Activated CD8-positive, alpha-beta memory T cell treated with anti-CD3 and anti-CD28 coated beads for 1 hour (primary cell): ENCODE measurements at places on chromosomes 2 and 18.

DNA sequence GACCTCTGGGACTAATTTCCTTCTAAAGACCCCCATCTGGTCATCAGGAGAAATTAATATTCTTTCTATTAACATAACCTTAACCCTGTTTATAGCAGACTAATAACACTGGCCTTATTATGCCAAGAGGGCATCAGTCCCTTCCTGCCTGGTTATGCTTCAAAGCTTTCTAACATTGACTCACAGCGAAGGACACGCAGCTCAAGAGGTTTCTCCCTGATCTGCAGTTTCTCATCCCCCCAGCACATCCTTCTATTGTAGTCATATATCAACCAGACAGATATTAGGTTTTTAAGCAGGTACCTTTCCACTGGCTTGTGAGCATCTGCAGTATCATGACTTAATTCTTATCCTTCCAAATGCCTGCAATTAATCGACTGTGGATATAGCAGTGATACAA, 100.0 kb upstream of the CXCR4 start:
- DNase-seq, result no peak

DNA sequence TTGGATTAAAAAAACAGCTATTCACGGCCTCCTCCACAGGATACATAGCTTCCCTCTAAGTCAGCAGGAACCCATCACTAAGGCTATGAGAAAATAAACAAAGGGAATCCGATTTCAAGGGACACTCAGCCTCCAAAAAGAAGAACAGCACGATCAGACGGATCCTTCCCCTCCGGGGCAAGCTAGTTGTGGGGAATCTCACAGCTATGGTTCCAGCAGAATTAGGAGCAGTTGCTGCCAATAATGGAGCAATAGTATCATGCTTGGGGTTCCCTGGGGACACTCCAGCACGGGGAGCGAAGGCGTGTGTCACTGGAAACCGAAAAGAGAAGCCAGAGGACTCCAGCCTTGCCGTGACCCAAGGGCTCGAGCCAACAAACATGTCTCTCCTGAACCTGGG, 163.1 kb downstream of the TTC32 start:
- DNase-seq, result no peak

GRCh38 chr2:147492471-147492870, 352.4 kb upstream of the ACVR2A start:
- DNase-seq, result no peak

GRCh38 chr2:7427293-7428060, 510.3 kb downstream of the RNF144A start:
- DNase-seq, result no peak

DNA sequence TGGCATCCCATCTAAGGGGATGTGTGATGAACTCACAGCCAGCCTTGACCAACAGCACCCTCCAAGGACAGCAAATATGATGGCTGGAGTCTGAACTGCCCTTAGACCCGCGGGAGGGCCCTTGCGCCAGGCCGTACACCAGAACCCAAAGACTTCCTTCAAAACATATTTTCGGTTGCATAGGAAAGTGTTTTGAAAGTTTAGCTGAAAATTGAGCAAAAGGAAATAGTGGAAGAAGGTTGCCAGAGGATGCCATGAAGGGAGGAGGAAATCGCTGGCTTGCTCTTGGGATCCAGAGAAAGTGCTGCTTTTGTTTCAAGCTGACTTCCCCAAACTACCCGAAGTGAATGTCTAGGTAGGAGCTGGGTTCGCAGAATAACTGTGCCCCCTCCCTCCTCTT, 61.3 kb downstream of the IL1R2 start:
- no peak for DNase-seq

DNA sequence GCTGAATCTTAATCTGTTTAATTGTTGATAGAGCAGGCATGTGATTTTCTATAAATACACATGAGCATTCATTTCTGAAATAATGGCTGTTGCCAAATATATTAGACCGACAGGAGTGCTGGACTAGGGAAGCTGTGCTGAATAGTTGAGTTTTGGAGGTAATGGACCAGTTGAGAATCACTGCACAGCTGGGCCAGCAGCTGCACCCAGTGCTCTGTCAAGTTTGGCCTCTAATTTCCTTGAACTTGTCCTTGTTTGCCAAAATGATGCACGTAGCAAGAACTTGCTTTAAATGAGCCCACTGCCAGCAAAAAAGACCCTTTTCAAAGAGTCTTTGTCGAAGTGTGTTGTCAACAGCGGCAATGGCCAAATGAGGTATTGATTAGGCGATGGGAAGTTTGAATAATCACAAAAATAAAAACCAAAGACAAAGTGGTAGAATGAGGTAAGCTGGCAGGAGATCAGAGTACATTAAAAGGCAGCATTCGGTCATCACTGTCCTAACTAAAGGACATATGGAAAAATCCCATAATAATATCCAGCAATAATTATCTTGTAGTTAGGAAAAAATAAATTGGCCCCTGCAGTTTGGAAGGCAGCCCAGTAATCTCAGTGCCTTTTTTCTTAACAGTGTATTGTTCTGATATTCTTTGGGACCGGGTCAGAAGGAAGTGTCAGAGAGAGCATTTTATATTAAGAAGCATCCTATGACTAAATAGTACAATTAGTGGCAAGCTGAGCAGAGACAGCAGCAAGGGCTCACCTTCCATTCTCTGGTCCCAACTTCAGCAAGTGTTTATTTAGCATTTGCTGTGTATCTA, 126.2 kb downstream of the RAPGEF4 start:
- DNase-seq, result no peak

DNA sequence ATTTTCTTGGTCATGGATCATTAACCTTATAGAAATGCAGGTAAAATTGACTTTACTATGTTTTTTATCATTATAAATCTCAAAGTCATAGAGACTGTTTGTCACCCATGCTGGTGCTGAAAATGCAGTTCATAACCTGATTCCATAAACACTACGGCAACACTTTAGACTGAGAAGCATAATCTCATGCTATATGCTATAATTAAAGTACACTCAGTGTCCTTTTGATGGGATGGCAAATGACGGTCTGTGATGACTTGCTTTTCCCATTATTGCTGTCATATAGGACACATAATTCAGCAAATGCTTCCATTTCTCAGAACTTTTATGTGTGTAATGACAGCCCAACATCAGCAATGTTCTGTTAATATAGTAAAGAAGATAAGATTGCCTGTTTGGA, 162.9 kb downstream of the CD226 start:
- no peak for DNase-seq

GRCh38 chr2:217930761-217931563, 71.8 kb downstream of the TNS1 start:
- no peak for DNase-seq

DNA sequence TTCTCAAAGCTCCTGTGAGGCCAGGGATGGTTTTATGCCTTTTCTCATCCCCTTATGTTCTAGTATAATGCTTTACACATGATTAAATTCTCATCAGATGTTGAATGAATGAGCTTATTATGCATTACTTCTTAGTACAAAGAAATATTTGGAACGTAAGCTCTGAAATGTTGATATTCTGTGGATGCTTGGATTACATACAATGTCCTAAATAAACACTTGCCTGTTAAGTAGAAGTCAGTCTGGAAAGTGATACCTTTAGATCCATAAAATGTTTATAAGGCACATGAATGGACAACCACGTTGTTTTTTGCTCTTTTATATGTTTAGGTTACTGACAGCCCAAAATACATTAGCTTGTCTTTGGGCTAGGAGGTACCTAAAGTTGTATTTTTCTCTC, 248.6 kb downstream of the NEDD4L start:
- no peak for DNase-seq

DNA sequence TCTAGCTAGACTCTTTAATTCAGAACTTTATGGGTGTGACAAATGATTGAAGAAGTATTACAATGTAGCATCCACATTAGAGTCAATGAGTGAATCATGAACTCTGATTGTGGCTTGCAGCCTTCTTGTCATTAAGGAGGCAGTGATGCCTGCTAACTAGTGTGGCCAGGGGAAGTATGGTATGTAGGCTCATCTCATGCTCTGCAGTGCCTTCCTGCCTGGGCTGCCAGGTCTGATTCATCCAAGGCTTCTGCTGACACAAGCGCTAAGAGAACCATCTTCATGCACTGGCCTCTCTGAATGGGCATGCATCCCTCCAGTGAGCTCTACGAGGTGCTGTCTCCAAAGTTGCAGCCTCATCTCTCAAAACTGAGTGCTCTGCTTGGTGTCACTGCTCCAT, 144.3 kb downstream of the MTCL1 start:
- DNase-seq, result no peak

DNA sequence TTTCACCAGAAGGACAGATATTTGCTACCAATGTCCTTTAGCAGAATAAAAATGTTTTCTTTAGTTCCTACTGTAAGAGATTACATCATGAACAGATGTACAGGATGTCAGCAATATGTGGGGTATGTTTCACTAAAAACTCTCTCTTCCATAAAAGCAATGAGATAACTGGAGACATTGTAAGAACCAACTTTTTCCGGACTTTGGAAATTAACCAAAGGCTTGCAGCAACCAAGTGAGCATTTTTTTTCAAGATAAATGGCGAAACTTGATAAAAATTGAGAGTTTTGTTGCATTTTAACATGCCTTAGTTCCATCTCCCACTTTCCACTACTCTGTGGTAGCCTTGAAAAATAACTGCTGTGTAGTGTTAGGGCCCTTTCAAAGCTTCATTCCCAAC, 429.8 kb upstream of the CDH2 start:
- DNase-seq, result no peak

- DNase-seq, result no peak
These were observed 194.7 kb downstream of the KLHL29 start for GRCh38 chr2:23579674-23580073.

DNA sequence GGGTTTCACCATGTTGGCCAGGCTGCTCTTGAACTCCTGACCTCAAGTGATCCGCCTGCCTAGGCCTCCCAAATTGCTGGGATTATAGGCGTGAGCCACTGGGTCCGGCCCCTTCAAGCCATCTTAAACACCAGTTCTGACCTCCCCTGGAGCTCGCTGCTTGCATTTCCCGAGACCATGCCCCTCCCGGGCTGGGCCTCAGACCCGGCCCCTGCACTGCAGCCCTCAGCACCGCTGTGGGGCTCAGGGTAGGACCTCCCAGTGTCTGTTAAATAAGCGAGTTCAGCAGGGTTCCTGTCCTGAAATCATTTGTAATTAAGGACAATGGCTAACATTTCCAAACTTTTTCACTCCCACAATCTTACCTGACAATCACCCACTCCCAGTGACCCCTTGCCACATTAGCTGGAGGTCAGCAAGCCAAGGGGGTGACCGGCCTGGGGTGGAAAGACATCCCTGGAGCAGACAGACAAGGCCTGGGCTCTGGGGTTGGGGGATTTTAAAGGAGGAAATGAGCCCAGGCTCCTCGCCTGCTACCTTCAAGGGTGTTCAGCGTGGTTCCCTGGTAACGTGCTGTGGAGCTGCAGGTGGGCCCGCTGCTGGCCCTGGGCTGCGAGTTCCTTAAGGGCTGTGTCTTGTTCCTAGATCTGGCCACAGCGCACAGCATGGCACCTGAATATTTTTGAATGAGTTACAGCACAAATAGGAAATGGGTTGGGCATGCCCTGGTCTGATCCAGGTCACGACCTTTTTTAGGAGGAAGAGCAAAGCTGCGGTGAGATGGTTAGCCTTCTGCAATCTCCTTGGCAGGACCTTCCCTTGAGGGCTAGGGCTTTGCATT, 15.1 kb downstream of the CYS1 start:
- no peak for DNase-seq
